ENCODE measurements at places on chromosomes 7 and 10. TPM values are rescaled to one million over a fixed set of nuclear protein-coding genes. Genes with fewer than 3 reads are reported as not detected.
A peak's percentile ranks its signal among the peaks of the same experiment; 100 is the strongest.

The PEX1 gene
- total RNA-seq = 14.7 TPM

- no peaks in the 10 kb centered on the region for H3K27me3 ChIP-seq
- no peaks in the 10 kb centered on the region for H3K36me3 ChIP-seq
- DNase-seq = no peak
- no peak overlapping the region for H3K27ac ChIP-seq
- H3K4me3 ChIP-seq = no peak overlapping the region
- peaks cover 9% of the 10 kb centered on the region for H3K4me1 ChIP-seq
Measured at GRCh38 chr10:11546581-11546980, 64.9 kb downstream of the USP6NL start.

The PAPOLB gene
- 0.98 TPM for total RNA-seq

GRCh38 chr7:133682364-133683181, 429.7 kb downstream of the EXOC4 start:
- no peaks in the 10 kb centered on the region for H3K36me3 ChIP-seq
- H3K27ac ChIP-seq = no peak overlapping the region
- no peak for DNase-seq
- no peak overlapping the region for H3K4me3 ChIP-seq

GRCh38 chr10:32141018-32141807, 85.0 kb upstream of the KIF5B start:
- no peaks in the 10 kb centered on the region for H3K36me3 ChIP-seq
- H3K4me3 ChIP-seq = no peak overlapping the region
- no peak for DNase-seq
- H3K27ac ChIP-seq = no peak overlapping the region
- no peaks in the 10 kb centered on the region for H3K27me3 ChIP-seq

GRCh38 chr10:78513330-78513729, 479.7 kb downstream of the RPS24 start:
- no peaks in the 10 kb centered on the region for H3K27me3 ChIP-seq
- H3K4me1 ChIP-seq = peaks cover 2% of the 10 kb centered on the region
- no peaks in the 10 kb centered on the region for H3K36me3 ChIP-seq
- no peak overlapping the region for H3K4me3 ChIP-seq
- no peak overlapping the region for H3K27ac ChIP-seq
- peak; percentile 8 for DNase-seq

DNA sequence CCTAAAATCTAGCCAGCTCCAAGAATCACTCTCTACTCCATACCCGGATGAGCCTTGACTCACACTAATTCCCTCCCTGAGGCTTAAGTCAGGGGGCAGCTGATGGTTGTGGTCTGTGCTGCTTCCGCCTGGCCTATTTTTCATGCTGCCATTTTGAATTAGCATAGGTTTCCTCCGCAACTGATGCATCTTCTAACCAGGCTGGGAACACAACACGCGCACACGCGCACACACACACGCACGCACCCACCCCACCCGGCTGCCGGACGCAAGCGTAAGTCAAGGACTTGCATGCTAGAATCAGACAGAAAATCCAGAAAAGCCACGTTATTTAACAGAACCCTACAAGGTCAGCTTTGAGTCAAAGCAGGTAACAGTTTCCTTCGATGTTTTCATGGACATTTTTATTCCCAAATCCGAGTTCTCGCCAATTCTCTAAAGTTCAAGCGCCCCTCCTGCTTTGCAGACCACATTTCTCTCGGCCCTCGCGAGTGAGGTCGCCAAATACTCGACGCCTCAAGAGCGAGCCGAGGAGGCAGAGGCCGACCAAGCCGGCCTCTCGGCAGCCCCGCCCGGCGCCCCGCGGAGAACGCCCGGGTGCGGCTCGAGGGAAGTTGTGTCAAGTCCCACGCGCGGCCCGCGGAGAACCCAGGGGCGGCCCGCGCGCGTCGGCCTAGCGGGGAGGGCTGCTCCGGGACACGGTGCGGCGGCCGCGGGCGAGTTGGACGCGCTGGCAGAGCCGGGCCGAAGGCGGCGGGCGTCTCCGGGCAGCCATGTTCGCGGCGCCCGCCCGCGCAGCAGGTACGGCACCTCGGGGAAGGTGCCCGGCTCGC, 961 bp downstream of the SCRN1 start:
- peak; percentile 93 for DNase-seq
- H3K4me3 ChIP-seq = peak overlapping the region; percentile 82
- H3K27me3 ChIP-seq = no peaks in the 10 kb centered on the region
- no peaks in the 10 kb centered on the region for H3K36me3 ChIP-seq
- peaks cover 8% of the 10 kb centered on the region for H3K4me1 ChIP-seq

GRCh38 chr10:88110355-88110754, 246.9 kb downstream of the PTEN start:
- peaks cover 3% of the 10 kb centered on the region for H3K4me1 ChIP-seq
- H3K4me3 ChIP-seq = no peak overlapping the region
- H3K36me3 ChIP-seq = no peaks in the 10 kb centered on the region
- H3K27me3 ChIP-seq = no peaks in the 10 kb centered on the region

DNA sequence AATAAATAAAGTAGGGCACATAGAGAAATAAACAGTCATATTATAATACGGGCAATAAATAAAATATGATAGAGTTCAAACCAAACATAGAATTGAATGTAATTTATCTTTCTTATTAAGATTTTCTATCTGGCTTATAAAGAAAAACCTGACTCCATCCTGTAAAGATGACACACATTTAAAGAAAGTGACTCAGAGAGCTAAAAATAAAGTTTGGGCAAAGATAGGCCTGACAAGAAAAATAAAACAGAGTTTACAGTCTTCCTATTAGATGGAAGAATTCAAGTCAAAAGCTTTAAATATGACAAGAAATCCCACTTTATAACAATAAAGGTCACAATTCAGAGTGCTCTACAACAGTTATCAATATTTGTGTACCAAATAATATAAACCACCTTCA, 580.6 kb downstream of the PHTF2 start:
- DNase-seq = no peak
- no peaks in the 10 kb centered on the region for H3K27me3 ChIP-seq
- H3K4me1 ChIP-seq = no peaks in the 10 kb centered on the region
- H3K4me3 ChIP-seq = no peak overlapping the region
- H3K27ac ChIP-seq = no peak overlapping the region

DNA sequence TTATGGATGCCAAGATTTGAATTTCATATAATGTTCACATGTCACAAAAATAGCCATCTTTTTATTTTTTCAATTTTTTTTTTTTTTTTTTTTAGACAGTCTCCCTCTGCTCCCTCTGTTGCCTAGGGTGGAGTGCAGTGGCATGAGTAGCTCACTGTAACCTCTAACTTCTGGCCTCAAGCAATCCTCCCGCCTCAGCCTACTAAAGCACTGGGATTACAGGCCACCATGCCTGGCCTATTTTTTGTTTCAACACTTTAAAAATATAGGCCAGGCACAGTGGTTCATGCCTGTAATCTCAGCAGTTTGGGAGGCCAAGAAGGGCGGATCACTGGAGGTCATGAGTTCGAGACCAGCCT, 246.3 kb downstream of the SKIDA1 start:
- H3K36me3 ChIP-seq = no peaks in the 10 kb centered on the region
- H3K27ac ChIP-seq = no peak overlapping the region
- DNase-seq = no peak
- H3K27me3 ChIP-seq = no peaks in the 10 kb centered on the region

GRCh38 chr7:98643236-98643985, 26.3 kb downstream of the NPTX2 start:
- no peak overlapping the region for H3K4me3 ChIP-seq
- no peak for DNase-seq
- no peak overlapping the region for H3K27ac ChIP-seq
- H3K36me3 ChIP-seq = no peaks in the 10 kb centered on the region
- H3K4me1 ChIP-seq = no peaks in the 10 kb centered on the region
- no peaks in the 10 kb centered on the region for H3K27me3 ChIP-seq

DNA sequence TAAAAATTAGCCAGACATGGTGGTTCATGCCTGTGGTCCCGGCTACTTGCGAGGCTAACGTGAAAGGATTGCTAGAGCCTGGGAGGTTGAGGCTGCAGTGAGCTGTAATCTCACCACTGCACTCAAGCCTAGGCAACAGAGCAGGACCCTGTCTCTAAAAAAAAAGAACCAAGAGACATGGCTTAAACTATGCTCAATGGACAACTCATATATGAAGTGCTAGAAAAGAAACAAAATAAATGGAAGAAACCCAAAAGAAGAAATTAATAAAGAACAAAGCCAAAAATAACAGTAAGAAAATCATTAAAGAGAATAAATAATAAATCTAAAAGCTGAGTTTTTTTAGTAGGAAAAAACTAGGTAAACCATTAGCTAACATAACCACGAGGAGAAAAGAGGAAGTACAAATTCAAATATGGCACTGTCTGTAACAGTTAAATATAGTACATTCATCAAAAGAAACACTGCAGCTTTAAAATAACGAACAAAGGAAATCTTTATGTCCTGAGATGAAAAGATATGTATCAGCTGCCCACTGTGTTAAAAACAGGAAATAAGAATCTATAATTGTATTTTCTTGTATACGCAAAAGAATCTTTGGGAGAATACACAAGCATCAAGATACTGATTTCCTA, 48.7 kb downstream of the UPF2 start:
- no peak for DNase-seq
- no peak overlapping the region for H3K4me3 ChIP-seq
- H3K36me3 ChIP-seq = peaks cover 12% of the 10 kb centered on the region
- H3K4me1 ChIP-seq = no peaks in the 10 kb centered on the region
- no peak overlapping the region for H3K27ac ChIP-seq

The AVL9 gene
- 31.5 TPM for total RNA-seq

DNA sequence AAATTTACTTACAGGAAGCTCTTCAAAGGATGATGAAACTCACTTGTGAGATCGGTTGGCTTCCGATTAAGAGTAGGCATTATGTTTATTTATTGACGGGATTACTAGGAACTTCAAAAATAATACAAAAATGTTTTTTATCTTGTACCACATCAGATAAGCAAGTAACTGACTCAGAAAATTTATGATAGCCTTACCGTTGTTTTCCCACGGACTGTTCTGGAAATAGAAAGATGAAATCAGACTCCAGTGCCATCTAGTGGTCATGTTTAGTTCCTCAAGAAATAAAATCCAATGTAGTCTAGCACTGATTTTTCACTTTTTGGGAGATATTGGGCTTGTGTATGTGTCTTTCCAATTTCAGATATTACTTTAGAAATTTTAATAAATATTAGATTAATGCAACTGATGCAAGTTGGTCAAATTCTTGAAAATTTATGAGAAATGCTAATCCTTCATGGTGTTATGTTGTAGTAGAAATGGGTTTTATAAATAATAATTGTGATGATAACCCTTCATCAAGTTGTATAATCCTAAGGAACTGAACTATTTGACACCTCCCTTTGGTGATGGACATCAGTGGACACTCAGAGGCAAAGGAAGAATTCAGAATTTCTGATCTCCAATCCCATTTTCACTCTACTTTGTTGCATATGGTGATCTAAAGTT, 168.8 kb downstream of the TMEM26 start:
- H3K4me1 ChIP-seq = peaks cover 7% of the 10 kb centered on the region
- no peak for DNase-seq
- peak overlapping the region; percentile 55 for H3K27ac ChIP-seq
- H3K4me3 ChIP-seq = no peak overlapping the region
- no peaks in the 10 kb centered on the region for H3K27me3 ChIP-seq

The MUC3A gene
- total RNA-seq = 1.4 TPM

DNA sequence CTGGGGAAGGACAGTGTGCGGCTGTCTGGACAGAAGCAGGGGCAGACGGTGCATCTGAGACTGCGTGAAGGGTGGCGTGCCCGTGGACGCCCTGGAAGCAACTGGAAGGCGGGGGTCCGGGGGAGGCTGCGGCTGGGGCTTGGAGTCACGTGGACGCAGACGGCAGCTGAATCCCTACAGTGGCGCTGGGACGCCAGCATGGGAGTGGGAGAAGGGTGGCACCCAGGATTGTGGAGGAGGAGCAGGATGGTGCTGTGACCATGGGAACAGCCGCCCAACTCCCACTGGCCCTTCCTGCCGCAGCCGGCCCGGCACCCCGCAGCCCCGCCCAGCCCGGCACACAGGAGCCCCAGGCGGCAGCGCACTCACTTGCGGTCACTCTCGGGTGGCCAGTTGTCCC, 9.7 kb downstream of the INTS1 start:
- H3K27me3 ChIP-seq = no peaks in the 10 kb centered on the region
- peaks cover 99% of the 10 kb centered on the region for H3K36me3 ChIP-seq
- peak; percentile 71 for DNase-seq
- no peak overlapping the region for H3K27ac ChIP-seq

GRCh38 chr10:35327790-35328403, 8.4 kb upstream of the CCNY start:
- peaks cover 20% of the 10 kb centered on the region for H3K4me1 ChIP-seq
- H3K4me3 ChIP-seq = no peak overlapping the region
- DNase-seq = no peak
- H3K36me3 ChIP-seq = no peaks in the 10 kb centered on the region
- no peak overlapping the region for H3K27ac ChIP-seq

DNA sequence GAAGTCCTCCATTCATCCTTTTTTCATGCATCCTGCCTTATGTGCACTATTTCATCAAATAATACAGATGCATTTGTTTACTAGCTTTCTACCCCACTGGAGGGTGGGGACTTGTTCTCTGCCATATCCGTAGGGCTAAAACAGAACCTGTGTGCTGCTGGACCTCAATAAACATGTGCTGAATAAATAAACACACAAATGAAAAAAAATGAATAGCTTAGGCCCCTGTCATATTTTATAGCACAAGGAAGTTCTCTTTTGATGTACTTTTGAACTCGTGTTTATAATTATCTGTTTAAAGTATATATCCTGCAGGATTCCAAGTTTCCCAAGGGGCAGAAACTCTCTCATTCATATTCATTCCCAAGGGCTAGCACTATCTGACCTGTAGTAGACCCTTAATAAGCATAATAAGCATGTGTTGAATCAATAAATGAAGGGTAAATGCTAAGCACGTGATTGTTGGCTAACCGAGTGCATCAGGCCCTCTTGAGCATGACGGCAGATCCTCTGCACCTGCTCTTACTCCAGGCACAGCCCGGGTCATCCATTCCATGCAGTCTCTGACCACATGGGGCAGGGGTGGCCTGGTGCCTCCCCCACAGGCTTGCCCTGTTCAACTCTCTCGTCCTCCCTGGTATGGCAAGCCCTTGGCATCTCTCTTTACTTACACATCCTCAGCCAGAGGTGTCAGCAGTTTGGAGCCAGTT, 474.1 kb upstream of the ZMIZ1 start:
- no peak for DNase-seq
- H3K4me1 ChIP-seq = no peaks in the 10 kb centered on the region
- no peaks in the 10 kb centered on the region for H3K27me3 ChIP-seq

The SMKR1 gene
- total RNA-seq = 3.2 TPM

The LBX1 gene
- not detected for total RNA-seq

- H3K27ac ChIP-seq = peak overlapping the region; percentile 45
- no peak overlapping the region for H3K4me3 ChIP-seq
- no peaks in the 10 kb centered on the region for H3K27me3 ChIP-seq
- H3K4me1 ChIP-seq = no peaks in the 10 kb centered on the region
- peak; percentile 22 for DNase-seq
Measured at GRCh38 chr7:45189151-45189970, 31.8 kb downstream of the RAMP3 start.

The NPY4R gene
- total RNA-seq = 0.69 TPM

- H3K4me3 ChIP-seq = no peak overlapping the region
- DNase-seq = no peak
- H3K4me1 ChIP-seq = no peaks in the 10 kb centered on the region
Measured at GRCh38 chr10:78718032-78718572, 350.7 kb upstream of the ZMIZ1 start.

The PRLHR gene
- total RNA-seq = not detected
